ENCODE measurements at places on chromosomes 11 and 22. TPM values are rescaled to one million over a fixed set of nuclear protein-coding genes. Genes with fewer than 3 reads are reported as not detected.

- H3K36me3 ChIP-seq: no peaks in the 10 kb centered on the region
- peaks cover 3% of the 10 kb centered on the region for H3K27me3 ChIP-seq
- no peak overlapping the region for H3K4me3 ChIP-seq
- DNase-seq: no peak
- H3K27ac ChIP-seq: no peak overlapping the region
- H3K4me1 ChIP-seq: no peaks in the 10 kb centered on the region
Measured at GRCh38 chr11:102757823-102758549, 22.4 kb downstream of the MMP10 start.

The GLYAT gene
- total RNA-seq: not detected

The NCF4 gene
- not detected for total RNA-seq

DNA sequence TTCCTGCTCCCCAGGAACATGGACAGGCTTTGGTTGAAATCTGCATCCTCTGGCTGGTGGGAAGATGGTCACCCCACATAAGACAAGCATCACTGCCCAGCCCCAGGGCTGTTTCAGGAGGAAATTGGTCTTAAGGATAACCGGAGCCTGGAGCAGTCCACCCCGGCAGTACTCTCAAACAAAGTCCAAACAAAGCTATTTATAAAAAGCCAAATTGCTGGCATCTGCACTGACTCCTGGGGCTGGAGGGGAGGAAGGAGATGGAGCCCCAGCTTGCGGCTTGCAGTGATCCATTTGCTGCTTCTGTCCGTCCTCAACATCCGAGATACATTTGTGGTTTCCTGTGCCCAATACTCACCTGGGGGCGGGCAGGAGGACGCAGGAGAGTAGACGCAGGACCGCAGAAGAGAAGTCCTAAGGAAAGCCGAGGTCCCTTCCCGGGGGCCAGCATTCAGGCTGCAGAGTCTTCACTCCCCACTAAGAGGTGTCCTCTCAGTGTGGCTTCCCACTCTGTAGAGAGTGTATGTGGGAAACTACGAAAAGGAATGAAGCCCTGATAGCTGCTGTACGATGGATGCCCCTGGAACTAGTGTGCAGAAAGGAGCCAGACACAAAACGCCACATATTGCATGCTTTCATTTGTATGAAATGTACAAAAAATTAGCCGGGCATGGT, 107.3 kb upstream of the FGF3 start:
- H3K4me3 ChIP-seq: no peak overlapping the region
- DNase-seq: no peak
- H3K36me3 ChIP-seq: no peaks in the 10 kb centered on the region
- no peaks in the 10 kb centered on the region for H3K4me1 ChIP-seq
- H3K27ac ChIP-seq: no peak overlapping the region
